ENCODE measurements at places on chromosomes 2 and 18.

- no peak for DNase-seq
Measured at GRCh38 chr18:70319187-70319586, 30.3 kb downstream of the SOCS6 start.

DNA sequence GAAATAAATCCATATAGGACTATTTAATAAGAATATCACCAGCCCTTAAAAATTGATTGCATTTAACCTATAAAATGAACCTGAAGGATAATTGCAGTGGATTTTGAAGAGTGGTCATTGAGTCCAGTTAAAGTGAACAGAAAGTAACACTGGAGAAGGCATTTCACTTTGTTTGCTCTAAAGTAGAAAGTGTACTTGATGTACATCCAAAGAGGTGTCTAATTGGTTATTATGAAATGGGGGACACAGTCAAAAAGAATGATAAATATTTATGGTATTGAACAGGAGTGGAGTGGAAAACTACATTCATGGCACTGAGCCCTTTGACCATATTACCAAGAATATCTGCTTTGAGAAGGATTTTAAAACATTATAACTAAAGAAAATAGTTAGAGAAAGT, 28.2 kb upstream of the MAP2 start:
- no peak for DNase-seq

GRCh38 chr2:215019085-215019484, 119.3 kb downstream of the ABCA12 start:
- DNase-seq = no peak

DNA sequence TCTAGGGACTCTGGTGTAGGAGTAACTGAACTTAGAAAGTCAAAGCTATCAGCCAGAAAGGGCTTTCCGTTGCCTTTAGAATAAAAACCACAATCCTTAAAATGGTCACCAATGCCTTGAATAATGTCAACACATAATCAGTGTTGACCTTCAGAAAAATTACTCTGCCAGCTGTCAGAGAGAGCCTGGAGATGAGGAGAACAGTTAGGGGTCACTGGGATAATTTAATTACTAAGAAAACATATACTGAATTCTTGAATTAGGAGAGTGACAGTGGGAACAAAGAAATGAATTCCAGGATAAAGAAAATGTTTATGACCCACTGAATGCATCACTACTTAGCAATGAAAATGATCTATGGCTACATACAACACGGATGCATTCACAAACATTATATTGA, 23.4 kb upstream of the UGP2 start:
- DNase-seq = no peak

DNA sequence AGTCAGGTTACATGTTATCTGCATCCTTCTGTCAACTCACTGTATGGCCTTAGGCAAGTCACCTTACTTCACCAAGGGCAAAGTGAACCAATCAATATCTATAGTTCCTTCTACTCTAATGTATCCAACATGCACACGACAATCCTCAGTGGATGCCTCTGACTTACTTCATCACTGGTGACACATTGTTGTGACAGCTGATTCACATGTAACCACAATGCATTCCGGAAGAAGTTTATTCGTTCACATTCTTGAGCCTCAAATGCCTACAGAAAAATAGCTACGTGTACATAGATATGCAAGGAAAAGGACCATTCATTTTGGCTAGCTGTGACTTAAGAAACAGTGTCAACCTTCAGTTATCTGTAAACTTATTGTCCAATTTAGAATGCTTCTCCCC, 26.3 kb upstream of the EPG5 start:
- no peak for DNase-seq
